Fibroblast of lung (primary cell): ENCODE measurements at places on chromosomes 16 and 17.
A peak's percentile ranks its signal among the peaks of the same experiment; 100 is the strongest.

DNA sequence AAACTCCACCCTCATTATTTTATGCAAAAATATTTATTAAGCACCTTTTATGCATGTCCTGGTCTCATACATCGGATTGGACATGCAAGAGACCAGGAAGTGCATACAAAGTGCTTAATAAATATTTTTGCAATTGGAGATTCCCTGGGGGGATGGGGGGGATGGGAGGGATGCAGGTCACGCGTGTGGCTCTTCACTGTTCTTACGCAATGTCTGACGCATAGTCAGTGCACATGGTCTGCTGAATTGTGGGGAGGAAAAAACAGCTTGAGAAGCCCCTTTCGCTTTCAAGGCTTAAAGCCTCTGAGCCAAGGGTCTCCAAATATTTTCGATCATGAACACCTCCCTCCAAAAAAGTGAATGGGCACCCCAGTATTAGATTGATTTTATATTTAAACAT is 96.7 kb upstream of the XYLT1 start:
- DNase-seq = no peak

DNA sequence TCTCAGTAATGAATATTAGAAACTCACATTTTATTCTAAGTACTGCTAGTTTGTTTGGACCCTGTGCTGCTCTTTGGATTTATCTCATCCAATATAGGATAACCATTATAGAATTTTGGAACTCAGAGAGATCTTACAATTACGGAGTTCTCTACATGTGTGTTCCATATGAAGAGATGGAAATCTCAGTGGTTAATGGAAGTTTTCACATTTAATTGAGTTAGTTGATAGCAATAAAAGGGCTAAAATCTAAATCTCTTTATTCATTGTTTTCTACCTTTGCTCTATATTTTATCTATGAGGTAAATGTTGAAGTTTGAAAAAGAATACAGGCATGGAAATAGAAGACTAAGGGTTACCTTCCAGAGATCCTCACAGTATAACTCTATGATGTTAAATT is 558.0 kb upstream of the KIF2B start:
- DNase-seq = no peak

GRCh38 chr16:11155284-11155806 is 100.7 kb downstream of the SOCS1 start:
- peak; percentile 93 for DNase-seq

DNA sequence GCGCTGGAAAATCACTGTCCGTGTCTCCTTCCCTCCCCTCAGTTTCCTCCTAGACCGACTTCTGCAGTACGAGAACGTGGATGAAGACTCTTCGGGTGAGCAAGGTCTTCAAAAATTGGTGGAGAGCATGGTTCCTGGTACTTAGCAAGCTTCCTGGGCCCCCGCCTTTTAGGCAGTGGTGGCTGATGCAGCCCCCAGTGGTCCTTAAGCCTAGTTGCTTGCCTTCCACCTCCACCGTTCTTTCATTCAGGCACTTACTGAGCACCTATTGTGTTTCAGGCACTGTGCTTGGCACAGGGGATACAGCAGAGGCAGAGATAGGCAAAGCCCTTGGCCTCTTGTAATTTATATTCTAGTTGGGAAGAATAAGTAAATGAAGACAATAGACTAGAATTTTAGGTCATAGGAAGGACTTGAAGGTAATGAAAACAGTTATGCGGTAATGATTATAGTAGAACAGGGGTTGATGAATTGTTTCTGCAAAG is 767 bp downstream of the INO80E start:
- DNase-seq = no peak

- no peak for DNase-seq
Observed at GRCh38 chr16:79632289-79632688, 31.8 kb upstream of the MAF start.

DNA sequence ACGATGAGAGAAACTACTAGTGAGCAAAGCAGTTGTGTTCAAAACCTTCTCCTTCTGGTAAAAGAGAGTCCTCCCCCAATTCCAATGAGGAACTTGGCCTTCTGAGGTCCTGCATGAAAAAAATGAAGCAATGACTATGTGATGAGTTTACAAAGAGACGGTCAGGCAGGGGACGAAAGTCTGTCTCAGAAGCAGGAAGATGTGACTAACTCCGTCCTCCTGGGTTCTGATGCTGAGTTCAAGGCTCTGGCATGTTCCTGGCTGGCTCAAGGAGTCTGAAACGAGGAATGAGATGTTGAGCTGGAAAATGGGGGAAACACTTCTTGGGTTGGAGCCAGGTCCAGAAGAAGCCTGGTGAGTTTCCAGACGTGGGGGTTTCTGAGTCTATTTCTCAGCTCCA is 129.6 kb downstream of the CPPED1 start:
- DNase-seq = peak; percentile 58

GRCh38 chr17:51064061-51064735 is 56.5 kb downstream of the SPAG9 start:
- peak; percentile 73 for DNase-seq

DNA sequence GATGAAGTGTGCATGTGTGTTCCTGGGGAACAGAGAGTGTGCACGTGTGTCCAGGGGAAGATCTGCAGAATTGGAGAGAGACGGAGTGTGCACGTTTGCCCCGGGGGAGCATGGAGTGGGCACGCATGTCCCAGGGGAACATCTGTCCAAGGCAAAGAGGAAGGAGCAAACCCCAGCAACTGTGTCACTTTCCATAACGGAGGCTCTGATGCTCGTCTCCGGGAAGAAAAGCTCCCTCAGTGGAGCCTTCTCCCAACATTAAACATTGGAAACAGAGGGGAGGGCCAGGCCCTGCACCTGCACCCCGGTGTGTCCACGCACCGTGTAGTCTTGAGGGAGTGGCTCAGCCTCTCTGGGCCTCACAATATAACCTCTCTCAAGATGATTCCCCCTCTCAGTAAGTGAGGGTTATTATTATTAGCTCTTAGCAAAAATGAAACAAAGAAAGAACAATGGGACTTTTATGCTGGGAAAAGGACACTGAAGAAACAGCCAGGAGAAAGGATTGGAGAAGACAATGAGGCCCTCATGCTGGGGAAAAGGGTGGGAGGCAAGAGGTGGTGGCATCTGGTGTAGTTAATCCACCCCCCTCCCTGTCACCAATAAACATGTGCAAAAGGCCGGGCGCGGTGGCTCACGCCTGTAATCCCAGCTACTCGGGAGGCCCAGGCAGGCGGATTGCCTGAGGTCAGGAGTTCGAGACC is 7.6 kb downstream of the RAB40B start:
- DNase-seq = no peak

DNA sequence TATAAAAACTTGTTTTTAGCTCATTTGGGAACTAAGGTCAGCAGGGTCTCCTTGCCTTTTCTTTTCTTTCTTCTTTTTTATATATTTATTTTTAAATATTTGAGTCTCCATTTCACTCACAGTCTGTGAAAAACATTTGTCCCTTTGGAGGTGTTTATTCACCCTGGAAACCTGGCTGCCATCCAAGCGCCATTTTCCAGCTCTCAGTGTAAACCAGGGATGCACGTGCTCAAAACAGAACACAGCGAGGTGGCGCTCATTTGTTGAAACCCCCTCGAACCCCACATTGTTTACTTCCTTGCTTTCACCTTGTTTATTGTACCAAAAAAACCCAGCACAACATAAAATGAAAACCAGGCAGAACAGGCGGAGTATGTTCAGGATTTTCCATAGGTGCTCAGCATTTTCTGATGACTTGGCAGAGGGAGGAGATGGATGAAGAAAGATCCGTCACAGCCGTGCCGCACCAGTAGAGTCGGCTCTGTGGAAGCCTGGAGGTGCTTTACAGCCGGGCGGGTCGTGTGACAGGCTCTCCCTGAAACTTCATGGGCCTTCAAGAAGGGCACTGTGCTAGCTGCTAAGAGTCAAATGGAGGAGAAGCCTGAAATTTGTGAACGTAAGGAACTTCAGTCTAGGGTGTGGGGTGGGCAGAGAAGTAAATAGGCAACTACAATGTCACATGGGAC is 284.4 kb downstream of the FOXL1 start:
- DNase-seq = peak; percentile 13

GRCh38 chr16:68369697-68370580 is 59.1 kb downstream of the PRMT7 start:
- DNase-seq = no peak

- no peak for DNase-seq
Observed at GRCh38 chr17:71682174-71682494, 438.7 kb upstream of the SOX9 start.

DNA sequence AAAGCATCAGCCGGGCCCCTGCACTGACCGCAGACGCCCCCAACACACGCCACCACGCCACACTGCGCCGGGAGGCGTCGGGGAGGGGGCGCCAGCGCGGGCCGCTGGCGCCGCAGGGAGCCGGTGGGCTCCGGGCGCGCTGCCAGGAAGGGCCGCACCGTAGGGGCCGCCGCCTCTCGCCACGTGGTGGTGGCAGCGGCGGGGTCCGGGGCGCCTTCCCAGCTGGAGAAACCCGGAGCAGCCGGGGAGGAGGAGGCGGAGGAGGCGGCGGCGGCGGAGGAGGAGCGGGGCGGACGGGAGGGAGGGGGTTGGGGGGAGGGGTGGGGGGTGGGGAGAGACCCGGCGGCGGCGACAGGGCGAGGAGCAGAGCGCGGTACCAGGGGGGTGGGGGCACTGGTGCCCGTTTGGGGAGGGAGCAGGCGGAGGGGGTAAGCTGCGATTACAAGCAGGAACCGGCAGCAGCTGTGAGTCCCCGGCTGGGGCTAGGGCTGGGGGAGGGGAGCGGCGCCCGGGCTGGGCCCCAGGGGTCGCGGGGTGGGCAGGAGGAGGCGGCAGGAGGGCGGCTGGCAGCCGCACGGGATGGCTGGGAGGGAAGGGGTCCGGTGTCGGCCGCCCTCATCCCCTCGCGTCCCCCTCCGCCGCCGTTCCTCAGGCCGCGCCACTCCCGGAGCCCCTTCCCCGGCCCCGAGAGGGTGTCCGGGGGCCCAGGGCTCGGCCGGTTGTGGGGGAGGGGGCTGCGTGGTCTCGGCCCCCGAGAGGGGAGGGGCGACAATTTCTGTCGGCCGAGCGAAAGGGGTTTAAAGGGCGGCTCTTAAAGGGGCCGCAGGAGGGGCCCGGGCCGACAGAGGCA is at the start of gene TBKBP1:
Gene TBKBP1, plus strand, starts transcription at position 431 of the 850 bp plus-strand sequence. CDS start 1,952 bp downstream, outside the sequence.
- DNase-seq = peak; percentile 49

DNA sequence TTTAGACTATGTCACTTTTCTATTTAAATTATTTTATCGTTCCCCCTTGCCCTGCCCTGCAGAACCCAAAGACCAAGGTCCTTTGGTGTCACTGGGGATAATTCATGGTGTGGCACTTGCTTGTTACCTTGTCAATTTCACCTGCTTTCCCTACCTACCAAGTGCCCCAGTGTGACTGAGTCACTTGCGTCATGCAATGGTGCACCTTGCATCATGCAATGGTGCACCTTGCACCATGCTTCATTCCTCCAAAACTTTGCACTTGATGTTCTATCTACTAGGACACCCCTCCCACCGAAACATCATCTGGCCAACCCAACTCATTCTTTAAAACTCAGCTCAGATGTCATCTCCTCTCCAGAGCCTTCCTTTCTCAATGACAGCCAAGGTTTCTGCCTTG is 47.1 kb downstream of the TMEM114 start:
- DNase-seq = no peak

GRCh38 chr17:48892940-48893645 is 506 bp downstream of the ATP5MC1 start:
- no peak for DNase-seq

DNA sequence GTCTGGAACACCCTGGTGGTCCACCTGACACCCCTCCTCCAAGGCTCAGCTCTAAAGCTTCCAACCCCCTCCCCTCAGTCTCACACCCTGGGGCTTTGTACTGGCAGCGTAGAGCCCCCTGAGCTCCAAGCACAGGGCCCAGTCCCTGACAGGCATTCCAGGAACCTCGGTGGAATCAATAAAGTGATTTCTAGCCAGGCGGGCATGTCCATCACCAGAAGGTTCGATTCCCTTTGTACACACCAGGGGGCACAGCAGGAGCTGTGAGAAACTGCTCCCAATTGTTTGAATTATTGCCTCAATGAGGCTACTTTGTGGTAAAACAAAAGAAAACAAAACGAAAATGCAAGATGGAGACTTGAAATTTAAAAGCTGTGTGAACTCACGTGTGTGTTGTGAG is 51.8 kb downstream of the SMPD3 start:
- DNase-seq = peak; percentile 51

- DNase-seq = peak; percentile 76
Observed at GRCh38 chr17:71251276-71251675, 869.5 kb upstream of the SOX9 start.

DNA sequence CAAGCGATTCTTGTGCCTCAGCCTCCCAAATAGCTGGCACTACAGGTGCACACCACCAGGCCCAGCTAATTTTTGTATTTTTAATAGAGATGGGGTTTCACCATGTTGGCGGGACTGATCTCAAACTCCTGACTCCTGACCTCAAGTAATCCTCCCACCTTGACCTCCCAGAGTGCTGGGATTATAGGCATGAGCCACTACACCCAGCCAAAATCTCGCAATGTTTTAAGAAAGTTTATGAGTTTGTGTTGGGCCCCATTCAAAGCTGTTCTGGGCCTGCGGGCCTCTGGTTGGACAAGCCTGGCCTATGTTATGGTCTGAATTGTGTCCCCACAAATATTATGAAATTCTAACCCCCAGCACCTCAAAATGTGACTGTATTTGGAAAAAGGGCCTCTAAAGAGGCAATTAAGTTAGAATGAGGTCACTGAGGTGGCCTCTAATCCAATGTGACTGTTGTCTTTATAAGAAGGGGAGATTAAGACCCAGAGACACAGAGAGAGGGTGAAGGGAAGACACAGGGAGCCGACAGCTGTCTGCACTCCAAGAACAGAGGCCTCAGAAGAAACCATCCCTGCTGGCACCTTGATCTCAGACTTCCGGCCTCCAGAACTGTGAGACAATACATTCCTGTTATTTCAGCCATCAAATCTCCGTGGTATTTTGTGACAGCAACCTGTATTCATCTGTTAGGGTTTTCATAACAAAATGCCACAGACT is 469.9 kb downstream of the HS3ST4 start:
- no peak for DNase-seq

DNA sequence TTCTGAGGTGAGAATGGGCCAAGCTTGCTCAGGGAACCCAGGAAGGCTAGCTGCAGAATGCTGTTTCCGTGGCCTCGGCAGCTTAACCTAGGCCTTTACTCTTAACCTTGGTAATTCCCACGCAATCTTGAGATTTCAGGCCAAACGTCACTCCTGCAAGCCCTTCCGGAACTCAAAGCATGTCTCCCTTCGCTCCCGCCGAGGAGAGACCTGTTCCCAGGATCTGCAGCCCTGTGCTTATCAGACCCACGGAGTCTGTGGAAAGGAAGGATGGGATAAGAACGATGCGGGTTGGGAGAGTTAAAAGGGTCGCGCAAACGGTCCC is 524 bp upstream of the ZFP3 start:
- DNase-seq = no peak

DNA sequence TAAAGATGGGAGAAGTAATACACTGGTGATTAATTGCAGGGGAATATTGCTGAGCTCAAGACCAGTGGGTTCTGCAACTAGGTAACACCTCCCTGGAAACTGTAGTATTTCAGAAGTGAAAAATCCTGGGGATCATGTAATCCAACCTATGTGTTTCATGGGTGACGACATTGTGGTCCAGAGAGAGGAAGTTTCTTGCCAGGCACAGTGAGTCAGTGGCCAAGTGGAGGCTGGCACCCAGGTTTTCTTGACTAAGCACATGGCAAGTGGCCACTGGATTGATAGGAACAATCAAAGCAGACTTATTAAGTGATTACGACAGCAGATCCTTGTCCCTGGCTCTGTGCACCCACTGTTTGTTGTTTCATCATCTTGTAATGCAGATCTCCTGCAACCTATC is 14.6 kb upstream of the CIITA start:
- DNase-seq = peak; percentile 92

- no peak for DNase-seq
Observed at GRCh38 chr16:88649195-88649923, 1.5 kb downstream of the CYBA start.

- no peak for DNase-seq
Observed at GRCh38 chr17:41614098-41614497, 1.5 kb upstream of the KRT16 start.

GRCh38 chr16:47320546-47321310 is 140.1 kb downstream of the ITFG1 start:
- peak; percentile 59 for DNase-seq
